ENCODE measurements at places on chromosomes 3 and 15.

- no peak for DNase-seq
These were observed 34.6 kb downstream of the CHD2 start for GRCh38 chr15:92934716-92935115.

- no peak for DNase-seq
These were observed 27.5 kb downstream of the ANXA2 start for GRCh38 chr15:60370105-60370868.

- no peak for DNase-seq
These were observed 8.5 kb downstream of the IP6K2 start for GRCh38 chr3:48708481-48708889.

DNA sequence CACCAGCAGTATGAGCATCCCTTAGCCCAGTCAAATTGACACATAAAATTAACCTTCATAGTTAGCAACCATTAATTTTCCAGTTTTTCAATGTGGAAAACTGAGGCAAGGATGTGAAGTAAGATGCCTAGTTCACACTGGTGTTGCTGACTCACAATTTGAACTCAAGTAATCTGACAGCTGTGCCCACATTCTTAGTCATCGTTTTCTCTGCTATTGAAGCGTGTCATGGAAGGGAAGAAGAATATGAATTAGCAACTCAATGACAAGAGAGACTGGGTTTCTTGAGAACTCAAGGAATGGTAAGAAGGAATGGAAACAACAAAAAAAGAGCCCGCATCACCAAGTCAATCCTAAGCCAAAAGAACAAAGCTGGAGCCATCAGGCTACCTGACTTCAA lies 261.4 kb downstream of the EPHA3 start:
- no peak for DNase-seq

GRCh38 chr15:52733088-52733487 lies 53.9 kb upstream of the ATOSA start:
- no peak for DNase-seq

DNA sequence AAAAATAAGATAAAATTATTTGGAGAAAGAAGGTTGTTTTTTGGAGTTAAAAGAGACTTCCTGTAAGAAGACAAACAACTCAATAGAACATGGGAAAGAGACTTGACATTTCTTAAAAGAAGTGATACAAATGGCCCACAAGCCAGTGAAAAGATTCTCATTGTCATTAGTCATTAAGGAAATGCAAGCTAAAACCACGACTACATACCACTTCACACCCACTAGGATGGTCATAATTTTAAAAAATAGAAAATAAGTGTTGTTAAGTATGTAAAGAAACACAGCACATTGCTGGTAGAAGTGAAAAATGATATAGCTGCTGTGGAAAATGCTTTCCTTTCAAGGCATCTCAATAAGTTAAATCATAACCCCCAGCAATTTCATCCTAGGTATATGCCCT lies 44.4 kb upstream of the GK5 start:
- no peak for DNase-seq

DNA sequence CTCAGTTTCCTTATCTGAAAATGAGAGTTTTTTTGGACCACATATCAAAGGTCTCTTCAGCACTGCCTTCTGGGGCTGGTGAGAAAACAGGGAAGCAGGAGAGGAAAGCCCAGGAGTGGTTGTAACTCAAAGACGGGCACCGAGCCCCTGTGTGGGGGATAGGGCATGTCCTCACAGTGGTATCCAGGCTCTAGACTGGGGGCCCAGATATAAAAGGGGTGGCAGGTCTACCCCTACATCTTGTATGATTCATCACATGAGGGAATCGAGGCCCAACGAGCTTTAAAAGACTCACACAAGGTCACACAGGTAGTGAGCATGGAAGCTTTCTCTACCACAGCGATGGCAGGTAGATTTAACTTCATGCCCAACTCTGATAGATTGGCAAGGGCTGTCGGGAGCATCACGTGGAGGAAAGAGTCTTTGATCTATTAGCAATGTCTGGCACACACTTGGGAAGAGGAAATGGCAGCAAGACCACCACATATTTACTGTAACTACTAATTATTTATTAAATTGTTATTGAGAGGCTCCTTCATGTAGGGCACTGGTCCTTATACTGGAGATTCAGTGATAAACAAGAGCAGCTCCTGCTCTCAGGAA lies 4.1 kb upstream of the EPHB3 start:
- DNase-seq, result no peak

DNA sequence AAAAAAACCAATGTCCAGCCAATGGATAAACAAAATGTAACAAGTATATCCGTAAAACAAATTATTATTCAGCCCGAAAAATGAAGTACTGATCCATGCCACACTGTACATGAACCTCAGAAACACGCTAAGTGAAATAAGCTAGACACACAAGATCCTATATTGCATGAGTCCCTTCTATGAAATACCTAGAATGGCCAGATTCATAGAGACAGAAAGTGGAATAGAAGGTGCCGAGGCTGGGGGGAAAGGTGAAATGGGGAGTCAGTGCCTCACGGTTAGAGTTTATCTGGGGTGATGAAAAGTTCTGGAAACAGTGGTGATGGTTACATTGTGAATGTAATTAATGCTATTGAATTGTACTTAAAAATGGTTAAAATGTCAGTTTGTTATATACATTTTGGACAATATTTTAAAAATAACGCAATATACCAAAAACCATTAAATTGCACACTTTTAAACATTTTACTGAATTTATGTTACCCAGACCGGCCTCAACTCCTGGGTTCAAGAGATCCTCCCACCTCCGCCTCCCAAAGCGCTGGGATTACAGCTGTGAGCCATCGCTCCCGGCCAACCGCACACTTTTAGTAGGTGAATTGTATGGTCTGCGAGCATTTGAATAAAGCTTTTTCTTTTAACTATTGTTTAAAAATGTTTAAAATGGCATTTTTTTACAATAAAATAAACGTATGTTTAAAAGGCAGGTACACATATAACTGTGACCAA lies 2.1 kb downstream of the RNF168 start:
- DNase-seq, result no peak

- no peak for DNase-seq
These were observed 5.3 kb downstream of the PLA2G4F start for GRCh38 chr15:42151141-42151561.

GRCh38 chr3:26915208-26915607 lies 292.6 kb downstream of the LRRC3B start:
- no peak for DNase-seq

DNA sequence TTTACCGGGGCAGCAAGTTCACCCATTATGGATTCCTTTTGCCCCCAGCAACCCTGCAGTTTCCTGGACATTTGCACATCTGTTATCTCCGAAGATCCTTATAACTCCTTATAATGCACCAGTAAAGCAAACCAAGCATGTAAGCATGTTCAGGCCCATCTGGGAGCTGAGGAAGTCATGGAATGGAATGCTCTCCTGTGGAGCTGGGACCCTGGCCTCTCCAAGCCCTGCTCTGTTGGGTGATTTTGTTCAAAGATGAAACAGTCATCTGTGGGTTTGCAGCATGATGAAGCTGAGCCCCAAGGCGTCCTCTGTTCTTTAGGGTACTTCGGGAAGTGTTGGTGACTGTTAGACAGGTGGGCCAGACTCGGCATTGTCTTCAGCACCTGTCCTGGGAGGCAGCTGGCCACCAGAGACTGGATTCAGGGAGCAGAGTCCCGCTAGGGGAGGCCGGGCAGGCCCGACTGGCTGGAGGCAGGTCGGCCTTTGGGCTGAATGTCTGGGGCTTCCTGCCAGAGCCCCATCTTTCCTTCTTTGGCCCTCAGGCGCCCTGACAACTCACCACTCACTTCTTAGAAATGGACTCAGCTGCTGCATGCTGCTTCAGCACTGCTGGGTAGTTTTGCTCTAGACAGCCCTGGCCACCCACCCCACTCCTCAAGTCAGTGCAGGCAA lies 3.9 kb downstream of the DNAH1 start:
- DNase-seq, result no peak

DNA sequence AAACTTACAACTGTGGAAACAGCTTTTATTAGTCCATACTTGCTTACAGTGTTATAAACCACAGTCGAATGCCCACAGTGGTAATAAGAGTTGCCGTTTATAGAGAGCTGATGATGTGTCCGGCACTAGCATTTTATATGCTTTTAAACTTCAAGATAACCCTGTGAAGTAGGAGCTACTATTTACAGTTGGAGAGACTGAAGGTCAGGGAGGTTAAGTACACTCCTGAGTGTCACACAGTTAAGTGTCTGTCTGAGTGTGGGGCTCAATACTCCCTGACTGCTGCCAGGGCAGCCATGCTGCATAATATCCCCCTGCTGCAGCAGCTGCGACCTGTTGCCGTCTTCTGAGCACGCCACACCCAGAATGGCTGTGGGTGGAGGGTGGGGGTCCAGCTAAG lies 89.9 kb upstream of the TNFAIP8L3 start:
- DNase-seq, result no peak

DNA sequence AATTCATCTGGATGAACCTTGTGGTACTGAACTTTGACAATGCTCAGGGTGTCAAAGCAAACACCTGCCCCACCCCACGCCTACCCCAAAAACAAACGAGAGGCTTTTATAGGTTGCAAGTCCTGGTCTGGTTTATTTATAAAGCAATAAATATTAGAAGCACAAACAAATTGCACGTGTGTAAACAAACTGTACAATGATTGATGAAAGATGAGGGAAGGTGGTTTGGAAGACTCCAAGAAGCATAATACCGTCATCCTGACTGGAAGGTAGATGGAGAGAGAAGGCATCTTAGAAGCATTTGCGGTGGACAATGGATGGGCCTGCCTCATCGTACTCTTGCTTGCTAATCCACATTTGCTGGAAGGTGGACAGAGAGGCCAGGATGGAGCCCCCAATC lies 5.2 kb downstream of the ACTC1 start:
- DNase-seq, result no peak

DNA sequence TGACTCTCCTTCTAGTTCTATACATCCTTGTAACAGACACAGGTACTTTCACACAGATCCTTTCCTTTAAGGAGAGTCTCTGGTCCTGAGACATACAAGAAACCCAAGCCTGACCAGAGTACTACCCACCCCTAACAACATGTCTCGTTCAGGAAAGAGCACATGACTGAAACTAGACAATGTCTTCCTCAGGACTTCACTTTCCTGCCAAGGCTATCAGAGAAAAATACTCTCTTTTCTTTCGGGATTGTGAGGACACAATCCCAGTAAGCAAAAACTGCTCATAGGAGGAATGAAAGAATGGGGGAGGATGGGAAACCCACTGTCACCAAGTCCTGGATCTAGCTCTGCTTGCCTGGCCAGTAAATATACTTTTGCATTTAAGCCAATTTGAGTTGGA lies 11.5 kb upstream of the ANKRD28 start:
- DNase-seq, result no peak

DNA sequence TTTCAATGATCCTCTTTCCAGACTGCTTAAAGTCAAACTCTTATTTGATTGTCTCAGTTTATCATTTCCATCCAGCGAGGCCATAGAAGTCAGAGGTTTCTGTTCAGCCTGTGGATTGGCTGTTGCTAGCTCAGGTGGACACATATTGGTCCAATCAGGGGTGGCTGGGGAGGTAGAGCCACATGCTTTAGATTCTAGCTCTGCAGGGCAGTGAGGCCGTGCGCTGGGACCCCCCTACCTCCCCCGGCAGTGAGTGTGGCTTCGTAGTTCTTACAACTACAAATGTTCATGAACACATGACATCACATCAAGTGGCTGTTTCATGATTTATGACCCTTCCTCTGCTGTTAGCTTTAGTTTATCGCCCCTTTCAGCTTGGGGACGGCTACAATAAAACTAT lies 18.0 kb downstream of the APOD start:
- DNase-seq, result no peak

DNA sequence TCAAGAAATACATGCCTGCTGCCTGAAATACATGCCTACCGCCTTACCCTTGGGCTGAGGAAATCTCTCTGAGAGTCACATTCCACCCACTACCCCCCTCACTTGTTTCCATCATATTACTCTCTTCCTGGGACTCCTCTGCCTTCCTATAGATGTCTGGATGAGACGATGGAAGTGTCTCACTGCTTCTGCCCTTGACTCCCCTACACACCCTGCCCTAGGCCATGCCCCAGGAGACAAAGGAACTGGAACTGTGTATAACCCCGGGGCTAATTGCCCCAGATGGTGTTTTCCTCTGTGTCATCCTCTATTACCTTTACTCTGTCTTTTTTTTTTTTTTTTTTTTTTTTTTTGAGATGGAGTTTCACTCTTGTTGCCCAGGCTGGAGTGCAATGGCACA lies 102.0 kb downstream of the GTPBP8 start:
- no peak for DNase-seq

DNA sequence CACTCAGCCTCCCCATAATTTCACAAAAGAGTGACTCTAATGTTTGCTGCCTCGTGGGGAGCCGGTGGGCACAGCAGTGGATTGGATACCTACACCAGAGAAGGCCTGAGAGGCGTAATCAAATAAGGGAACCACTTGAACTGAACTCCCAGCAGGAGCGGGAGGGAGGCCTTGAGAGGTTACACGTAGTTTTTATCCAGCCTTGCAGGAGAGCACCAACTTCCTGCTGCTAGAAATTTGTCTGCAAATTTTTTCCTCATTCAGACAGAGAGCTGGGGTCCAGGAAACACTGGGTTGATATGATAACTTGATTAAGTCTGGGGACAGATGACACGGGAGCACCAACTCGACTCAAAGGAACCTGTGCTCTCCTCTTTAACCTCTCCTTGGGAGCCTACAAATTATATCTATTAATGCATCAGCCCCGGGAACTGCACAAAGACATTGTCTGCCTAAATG lies 69.8 kb downstream of the HES1 start:
- peak; percentile 6 for DNase-seq

DNA sequence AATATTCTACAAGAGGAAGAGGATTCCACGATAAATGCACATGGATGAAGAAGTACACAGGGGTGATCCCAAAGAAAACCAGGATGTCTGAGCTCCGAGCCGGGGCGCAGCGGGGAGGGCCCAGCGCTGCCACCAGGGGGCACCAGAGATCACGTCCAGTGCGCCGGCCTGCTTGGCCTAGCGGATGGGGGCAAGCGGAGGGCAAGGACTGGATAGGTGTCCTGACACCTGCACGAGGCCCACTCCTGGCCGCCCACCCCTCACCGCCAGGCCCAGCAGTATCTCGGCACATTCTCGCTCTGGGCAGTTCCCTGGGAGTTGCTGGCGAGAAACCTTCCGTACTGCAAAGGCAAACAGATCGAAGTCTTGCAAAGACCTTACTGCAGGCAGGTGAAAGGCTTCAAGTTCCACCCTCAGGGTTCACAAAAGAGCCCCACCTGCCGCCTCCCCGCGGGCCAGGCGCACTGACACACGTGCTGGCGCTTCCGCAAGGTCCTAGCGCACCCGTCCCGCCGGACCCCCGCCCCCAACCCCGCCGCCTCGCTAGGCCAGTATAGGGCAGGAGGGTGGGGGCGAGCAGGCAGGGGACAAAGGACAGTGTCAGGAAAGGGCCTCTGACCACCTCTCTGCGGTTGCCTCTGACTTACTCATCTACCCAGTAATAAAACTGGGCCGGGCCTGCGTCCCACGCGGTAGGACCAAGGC lies 3.3 kb downstream of the ANKRD63 start:
- peak; percentile 47 for DNase-seq

DNA sequence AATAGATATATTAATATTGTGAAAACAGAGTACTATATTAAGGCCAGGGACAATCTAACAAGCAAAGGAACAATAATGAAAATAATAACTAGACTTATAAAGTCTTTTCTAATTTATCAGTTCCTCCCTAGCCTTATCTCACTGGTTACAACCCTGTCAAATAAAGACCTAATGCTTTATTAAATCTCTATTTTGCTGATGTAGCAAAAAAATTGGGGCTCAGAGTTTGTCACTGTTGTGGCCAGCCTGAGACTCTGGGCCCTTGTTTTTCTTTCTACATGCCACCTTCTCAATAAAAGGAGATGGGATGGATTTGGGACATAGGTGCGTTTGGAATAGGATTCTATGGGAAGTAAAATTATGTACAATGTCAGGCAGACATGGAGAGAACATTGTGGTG lies 937.0 kb downstream of the IGSF11 start:
- no peak for DNase-seq
